ENCODE measurements at places on chromosomes 2 and 18.
A peak's percentile ranks its signal among the peaks of the same experiment; 100 is the strongest.

DNA sequence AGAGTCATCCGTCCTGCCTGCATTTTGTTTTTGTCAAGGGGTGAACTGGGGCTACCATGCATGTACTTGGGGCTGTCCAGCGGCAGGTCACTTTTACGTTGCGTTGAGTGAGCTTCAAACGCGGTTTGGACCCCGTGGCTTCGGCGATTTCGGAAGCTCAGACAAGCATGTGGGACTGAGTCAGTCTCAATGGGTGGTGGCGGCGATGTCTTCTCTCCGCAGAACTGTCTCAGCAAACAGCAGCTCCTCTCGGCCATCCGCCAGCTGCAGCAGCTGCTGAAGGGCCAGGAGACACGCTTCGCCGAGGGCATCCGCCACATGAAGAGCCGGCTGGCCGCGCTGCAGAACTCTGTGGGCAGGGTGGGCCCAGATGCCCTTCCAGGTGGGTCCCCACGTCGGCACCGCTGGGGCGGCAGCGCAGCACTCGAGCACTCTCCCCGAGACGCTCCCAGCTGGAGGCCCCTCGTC is 21.3 kb downstream of the FBLN7 start:
- DNase-seq = no peak

- peak; percentile 27 for DNase-seq
These were observed 171.9 kb upstream of the SALL3 start for GRCh38 chr18:78807668-78808067.

DNA sequence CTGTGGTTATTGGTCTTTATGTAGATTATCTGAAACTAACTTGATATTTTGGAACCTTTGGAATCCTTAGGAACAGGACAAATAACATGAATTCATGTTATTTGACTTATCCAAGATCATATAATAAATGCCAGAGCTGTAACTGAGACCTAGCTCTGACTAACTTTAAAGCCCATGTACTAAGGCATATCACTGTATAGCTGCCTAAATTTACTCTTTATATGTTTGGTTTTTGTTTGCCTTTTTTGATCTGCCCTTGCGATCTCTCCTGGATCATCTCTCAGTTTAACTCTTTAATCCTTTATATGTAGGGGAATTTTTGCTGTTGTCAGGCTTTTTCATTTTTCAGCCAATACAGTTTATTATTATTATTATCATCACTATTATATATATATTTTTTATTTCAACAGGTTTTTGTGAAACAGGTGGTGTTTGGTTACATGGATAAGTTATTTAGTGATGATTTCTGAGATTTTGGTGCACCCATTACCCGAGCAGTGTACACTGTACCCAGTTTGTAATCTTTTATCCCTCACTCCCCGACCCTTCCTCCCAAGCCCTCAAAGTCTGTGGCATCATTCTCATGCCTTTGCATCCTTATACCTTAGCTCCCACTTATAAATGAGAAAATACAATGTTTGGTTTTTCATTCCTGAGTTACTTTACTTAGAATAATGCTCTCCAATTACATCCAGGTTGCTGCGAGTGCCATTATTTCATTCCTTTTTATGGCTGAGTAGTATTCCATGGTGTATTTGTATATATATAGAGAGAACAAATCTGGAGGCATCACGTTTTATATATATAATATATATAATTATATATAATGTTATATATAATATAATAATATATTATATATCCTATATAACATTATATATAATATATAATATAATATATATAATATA is 48.9 kb downstream of the APLF start:
- DNase-seq = no peak

GRCh38 chr2:14348247-14348646 is 284.3 kb upstream of the LRATD1 start:
- DNase-seq = no peak

DNA sequence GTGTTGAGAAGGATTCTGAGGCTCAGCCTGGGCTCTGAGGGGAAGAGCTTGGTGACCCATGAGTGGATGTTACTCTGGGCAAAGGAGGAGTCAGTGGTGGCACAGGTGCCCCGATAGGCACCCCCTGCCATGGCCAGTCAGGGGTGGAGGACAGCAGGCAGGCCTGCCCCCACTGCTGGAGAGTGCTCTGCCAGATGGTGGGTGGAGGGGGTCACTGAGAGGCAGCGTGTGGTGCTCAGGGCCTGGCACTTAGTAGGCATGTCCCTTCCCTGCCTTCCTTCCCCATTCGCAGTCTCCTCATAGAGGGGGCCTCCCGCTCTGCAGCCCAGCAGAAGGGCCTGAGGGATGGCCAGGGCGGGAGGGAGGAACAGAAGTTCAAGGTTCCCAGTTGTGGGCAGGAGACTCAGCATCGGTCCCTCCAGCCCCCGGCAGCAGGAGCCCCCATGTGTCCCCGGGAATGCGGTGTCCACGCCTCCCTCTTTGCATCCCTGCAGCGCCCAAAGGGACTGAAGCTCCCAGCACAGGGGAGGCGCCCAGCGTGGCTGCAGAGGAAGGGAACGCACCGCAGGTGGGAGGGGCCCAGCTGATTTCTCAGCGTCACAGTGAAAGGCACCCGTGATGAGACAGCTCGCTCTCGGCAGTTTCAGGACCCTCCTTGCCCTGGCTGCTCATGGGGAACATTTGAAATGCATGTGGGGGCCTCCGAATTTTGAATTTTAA is 5.7 kb upstream of the SNED1 start:
- DNase-seq = peak; percentile 63

Data from cardiac septum (tissue), 1 donor.